Left ventricle myocardium superior (tissue), 1 donor: ENCODE measurements at places on chromosomes 2 and 18.

DNA sequence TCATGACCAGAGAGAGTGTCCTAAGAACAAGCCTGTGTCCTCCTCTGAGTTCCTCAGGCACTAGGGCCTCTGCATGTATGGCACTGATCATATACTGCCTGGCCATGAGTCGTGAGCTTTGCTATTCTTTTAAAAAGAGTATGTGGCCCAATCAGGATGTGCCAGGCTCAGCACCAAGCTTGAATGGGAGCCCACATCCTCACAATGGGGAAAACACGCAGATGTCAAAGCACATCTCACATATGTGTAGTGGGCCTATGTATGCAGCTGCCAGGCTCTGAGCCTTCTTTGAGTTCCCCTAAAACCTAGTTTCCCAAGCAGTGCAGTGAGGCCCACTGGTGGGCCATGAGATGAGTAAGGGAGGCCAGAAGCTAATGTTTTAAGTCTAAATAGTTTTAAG lies 69.9 kb upstream of the SLC1A4 start:
- no peak for DNase-seq

DNA sequence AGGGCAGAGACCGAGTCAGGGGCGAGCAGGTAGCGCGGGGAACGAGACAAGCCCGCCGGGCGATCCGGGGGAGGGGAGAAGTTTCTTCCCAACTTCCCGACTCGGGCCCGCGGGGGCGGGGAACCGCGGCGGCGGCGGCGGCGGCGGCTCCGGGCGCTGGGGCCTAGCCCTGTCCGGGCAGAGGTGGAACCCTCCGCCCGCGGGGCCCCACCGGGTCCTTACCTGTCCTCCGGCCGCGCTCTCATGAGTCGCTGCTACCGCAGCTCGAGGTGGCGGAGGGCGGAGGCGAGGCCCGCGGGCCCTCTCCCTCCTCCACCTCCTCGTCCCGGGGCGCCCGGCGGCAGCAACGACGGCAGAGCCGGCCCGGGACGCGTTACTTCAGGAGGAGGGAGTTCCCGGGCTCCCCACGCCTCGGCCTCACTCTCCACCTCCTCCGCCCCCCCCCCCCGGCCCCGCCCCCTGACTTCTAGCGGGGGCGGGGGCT lies at the start of gene YES1:
Gene YES1, minus strand, starts transcription at position 351 of the 484 bp plus-strand sequence. CDS start 55,415 bp downstream, outside the sequence.
- DNase-seq: no peak

- DNase-seq: no peak
Observed at GRCh38 chr2:70894765-70895164, 40.9 kb upstream of the ATP6V1B1 start.

GRCh38 chr2:63742580-63742976 lies 99.1 kb upstream of the UGP2 start:
- DNase-seq: no peak

DNA sequence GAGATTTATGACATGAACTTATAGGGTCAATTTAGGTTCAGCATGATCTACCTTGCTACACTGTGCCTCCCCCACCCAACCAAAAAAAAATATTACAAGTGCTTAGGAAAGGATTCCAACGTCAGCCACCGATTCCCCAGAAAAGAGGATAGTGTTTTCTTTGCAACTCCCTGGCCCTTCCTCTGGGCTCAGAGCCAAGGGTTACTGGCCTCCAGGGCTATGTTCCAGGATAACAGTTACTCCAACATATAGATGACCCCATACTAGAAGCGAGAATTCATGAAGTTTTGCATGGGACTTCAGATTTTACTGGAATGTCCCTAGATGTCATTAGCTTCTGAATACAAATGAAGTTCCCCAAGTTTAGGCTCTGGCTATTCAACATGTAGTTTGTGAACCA lies 172.1 kb downstream of the UPP2 start:
- no peak for DNase-seq

- DNase-seq: no peak
Observed at GRCh38 chr2:111007757-111008688, 112.7 kb upstream of the BCL2L11 start.

DNA sequence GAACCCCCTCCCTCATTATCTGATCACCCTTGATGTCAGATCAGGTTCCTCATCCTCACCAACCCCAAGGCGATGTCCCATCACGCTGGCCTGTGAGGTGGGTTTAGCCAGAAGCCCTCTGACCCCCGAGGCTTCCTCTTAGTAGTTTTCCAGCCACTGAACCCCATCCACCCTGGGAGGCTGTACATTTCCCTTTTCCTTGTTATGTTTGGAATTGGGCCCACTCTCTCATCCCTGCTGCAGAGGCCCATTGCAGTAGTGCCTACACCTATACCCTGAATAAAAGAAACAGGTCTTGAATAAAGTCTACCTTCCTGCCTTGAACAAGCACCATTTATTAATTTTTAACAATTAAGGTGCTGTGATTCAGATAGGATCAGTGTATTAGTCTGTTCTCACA lies 80.1 kb downstream of the NCAPH start:
- no peak for DNase-seq

DNA sequence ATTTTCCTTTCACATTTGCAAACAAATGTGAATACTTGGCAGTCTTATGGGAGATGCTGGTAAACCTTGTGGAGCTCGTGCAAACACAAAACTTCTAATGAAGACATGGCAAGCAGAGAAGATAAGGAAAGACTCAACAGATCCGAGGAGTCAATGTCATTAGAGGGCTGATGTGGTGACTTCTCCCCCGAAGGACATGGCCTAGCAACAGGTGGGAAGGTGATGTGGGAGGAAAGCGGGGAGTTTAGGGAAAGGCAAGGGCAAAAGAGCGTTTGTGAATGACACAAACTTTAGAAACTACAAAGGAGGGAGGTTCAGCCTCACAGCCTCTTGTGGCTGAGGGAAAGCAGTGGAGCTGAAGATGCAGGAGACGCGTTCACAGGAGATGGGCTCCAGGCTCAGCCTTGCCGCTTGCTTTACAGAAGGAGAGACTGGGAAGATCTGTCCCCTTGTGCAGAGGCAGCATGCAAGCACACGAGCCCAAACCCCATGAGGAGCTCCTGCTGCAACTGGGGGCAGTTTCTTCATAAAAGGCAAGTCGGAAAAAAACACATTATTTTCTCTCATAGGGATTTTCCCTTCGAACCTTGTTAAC lies 86.6 kb downstream of the SOWAHC start:
- DNase-seq: no peak

- DNase-seq: no peak
Observed at GRCh38 chr2:56128235-56128634, 55.6 kb upstream of the CCDC85A start.

DNA sequence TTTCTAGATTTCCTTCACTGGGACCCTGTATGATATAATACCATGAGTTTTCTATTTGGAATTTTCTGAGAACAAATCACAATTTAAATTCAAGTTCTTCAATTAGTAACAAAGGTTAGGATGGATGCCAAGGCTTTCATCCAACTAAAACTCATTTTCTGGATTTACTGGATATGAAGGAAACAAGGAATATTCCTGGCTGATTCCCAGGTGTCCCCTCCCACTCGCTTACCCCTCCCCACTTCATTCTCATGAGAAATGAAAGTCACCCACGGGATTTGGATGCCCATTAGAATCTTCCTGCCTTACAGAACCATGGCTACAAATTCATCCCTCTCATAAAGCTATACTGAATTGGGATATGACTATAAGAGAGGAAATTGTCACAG lies 40.0 kb downstream of the RNU4ATAC start:
- no peak for DNase-seq

- DNase-seq: no peak
Observed at GRCh38 chr2:10546975-10547391, 98.9 kb upstream of the ODC1 start.
